Stimulated activated CD8-positive, alpha-beta memory T cell treated with anti-CD3 and anti-CD28 coated beads, Interleukin-2, amount 100 ng/mL, for 48 hours (primary cell): ENCODE measurements at places on chromosomes 5 and 9.

DNA sequence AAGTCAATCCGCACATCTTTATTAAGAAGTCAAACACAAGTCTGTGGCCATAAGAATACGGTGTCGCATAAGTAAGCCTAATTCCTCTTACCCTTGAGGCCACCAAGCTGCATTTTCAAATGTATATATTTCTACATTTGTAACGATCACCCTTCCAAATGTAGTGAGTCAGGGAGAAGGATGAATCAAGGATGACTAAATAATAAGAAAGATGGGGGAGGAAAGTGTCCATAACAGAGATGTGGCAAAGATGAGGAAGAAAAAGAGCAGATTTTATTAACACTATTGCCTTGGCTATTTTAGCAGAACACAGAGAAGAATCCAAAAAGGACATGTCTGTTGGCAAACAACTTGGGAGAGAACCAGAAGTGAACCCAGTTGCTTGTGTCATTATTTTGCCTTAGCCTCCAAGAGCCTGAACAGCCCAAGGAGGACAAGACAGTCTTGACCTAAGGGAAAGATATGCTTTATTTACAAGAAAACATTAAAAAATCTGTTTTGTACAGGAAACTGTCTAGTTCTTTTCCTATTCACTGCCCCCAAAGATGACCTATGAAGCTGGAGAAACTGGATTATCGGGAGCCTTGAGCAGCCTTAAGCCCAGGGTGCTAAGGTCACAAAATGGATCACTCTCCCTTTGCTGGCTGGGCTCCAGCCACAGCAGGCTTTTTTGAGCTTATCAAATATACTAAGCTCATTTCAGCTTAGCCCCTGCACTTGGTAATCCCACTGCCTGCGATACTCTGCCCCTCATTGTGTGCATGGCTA, 101.5 kb downstream of the PLCXD3 start:
- DNase-seq = no peak

- no peak for DNase-seq
Observed at GRCh38 chr9:86354818-86355309, 654 bp upstream of the TUT7 start.

DNA sequence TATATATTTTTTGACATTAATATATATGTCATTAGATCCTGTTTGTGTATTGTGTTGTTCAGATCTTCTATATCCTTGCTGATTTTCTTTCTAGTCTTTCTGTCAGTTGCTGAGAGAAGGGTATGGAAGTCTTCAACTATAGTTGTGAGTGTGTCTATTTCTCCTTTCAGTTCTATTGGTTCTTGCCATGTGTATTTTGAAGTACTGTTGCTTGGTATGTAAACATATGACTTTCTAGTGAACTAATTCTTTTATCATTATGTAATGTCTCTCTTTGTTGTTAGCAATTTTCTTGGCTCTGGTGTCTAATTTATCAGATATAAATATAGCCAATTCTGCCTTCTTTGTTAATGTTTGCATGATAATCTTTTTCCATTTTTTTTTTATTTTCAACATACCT, 84.3 kb upstream of the CAST start:
- no peak for DNase-seq

- DNase-seq = no peak
Observed at GRCh38 chr5:132256783-132257130, 739 bp upstream of the PDLIM4 start.

GRCh38 chr9:20518737-20519136, 103.6 kb downstream of the MLLT3 start:
- DNase-seq = no peak

DNA sequence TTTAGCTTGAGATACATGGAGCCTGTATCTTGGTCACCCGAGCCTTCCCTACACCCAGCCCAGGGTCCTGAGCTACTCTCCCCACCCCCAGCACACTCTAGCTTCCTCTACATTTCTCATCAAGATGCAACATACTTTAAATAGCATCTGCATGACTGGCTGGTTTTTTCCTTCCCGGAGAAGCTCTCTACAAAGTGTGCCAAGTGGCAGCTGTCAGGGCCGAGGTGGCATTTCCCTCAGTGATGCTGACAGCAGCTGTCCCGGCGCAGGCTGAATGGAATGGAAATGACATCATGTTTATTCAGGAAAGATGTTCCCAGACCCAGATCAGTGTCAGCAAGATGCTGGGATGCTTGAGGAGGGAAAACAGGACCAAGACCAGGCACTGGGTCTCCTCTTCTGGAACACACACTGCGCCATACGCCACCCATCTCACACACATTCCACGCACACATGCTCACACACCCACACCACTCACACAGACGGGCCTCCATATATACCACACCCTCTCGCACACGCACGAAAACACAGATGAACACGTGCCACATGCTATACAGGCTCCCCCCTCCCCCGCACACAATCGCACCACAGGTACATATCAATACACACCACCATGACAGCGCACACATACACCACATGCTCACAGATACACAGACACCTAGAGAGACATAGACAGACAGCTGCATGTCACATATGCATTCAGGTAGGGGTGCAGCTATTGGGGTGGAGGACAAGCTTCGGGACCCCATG, 67.8 kb downstream of the LHX2 start:
- DNase-seq = no peak

DNA sequence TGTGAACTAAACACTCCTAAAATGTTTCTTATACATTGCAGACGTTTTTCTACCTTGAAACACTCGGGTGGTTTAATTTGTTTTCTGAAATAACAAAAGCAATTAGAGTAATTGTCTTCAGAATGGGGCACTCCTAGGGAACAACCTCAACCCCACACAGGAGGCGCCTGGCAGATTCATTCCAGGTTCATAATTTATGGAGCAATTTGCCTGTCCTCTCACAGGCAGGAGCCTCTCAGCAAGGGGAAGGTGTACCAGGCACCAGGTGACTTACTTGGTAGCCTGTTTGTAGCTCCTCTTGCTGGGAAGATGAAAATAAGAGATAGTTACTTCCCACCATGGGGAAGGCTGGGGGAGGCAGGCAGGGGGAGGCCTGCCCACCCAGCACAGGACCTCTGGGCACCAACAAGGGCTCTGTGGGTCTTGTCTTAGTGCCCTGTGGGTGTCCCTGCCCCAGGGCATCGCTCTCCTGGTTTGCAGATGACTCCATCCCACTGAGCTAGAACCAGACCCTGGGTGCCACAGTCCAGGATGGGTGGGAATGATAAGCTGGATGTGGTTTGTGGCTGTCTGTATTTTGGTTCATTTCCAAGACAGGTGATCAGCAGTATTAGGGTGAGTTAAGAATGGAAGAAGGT, 144.4 kb downstream of the FSTL4 start:
- no peak for DNase-seq

DNA sequence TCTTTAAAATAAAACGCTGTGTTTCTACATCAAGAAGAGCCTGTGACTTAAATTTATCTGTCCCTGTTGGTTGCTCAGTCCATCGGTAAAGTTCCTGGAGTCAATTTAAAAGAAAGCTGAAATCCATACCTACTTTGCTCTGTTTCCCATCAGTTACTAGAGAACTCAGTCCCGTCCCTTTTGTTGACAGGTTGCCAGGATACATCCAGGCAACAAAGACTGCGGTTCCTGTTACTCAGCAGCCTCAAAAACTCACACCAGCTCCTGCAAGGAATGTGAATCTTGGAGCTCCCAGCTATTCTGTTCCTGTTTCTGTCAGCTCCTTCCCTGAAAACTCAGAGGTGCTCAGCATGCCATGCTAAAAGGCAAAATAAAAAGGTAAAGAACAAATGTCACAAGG, at the start of gene ZNF474:
TSS of gene ZNF474 (plus strand) at position 241 of the 400 bp plus-strand sequence. CDS start 22,445 bp downstream, outside the sequence.
- no peak for DNase-seq

DNA sequence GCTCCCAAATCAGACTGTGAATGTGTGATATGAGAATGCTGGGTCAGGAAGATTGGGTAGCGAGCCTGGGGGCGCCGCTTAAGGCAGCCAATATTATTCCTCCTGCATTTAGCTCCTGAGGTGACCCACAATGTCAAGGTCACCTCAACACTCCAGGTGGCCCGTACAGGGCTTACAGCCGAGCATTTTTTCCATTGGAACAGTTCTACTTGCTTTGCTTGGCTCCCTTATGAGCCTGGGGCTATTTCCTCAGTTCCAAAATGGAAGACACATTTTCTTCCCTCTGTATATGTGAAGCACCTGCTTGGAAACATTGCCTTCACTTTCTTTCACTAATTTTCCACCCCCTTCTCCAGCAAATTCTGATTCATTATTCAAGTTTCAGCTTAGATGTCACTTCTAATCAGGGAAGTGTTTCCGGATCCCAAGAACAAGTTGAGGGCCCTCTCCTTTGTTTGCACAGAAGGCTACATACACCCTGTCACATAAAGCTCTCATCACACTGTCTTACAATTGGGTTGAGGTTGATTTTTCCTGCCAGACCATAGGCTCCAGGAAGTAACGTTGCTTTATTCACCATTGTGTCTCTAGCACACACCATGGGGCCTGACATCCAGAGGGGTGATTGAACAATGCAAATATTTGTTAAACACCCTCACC, 330.2 kb downstream of the PIK3R1 start:
- no peak for DNase-seq

GRCh38 chr9:137298401-137299202, 3.5 kb downstream of the NRARP start:
- no peak for DNase-seq

DNA sequence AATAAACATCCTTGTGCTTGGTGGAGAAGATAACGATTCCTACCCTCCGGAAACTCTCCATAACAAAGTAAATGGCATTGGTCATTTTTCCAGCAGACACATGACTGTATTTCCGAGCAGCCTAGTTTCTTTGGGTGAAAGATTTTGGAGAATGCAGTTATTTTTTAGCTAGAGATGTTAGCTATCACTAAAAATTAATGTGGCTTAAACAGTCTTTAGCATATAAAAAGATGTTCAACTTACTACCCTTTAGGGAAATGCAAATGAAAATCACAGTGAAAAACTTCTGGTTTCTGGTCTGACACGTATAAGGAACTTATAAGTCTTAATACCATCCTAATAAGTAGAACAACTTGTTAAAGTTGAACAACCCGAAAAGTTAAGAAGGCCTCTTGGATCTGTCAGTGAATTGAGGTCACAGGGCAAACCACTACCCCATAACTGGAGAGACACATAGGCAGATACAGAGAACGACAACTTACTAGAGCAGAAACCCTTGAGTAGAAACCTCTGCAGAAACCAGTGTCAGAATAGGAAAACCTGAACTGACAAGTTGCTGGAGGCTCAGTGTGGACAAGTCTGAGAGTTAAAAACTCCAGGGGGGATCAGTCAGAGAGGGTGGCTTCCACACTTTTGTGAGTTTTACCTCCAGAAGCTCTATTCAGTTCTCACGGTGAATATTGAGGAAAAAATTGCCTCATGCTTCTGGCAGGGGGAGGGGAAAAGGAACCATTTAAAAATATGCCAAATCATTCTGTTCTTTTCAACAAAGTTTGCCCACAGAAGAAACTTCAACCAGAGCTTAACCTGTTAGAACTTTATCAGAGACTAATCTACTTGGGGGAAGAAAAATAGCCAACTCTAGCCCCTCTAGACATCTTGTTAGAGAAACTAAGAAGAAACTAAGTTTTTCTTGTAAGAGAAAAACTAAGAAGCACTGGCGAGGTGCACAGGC, 325.2 kb upstream of the RPS23 start:
- no peak for DNase-seq

DNA sequence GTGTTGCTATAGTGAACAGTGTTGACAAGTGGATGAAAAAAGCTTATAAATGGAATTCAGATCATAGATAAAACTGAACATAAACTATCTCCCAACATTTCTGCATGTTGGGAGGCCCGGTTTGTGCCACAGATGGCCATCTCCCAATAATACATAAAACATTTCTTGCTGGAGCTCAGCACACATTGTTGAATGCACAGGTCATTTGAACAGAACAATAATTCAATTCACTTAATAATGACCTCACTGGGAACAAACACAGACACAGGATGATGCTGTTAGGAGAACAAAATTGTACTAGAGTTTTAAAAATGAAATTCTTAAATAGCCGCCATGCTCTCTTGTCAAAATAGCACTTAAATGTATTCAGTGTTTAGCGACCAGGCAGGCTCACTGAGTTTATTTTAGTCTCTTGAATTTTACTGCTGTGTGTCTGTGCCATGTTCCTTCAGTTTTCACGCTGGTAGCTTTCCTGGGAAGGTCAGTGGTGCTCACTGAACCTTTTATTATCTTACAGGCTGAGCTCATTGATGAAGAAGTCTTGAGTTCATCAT, 85.0 kb upstream of the SSBP2 start:
- no peak for DNase-seq

GRCh38 chr9:20573023-20573422, 49.3 kb downstream of the MLLT3 start:
- no peak for DNase-seq

- DNase-seq = no peak
Observed at GRCh38 chr5:16740811-16741392, 124.1 kb upstream of the RETREG1 start.

GRCh38 chr5:124148574-124148973, 597.9 kb downstream of the ZNF608 start:
- DNase-seq = no peak

DNA sequence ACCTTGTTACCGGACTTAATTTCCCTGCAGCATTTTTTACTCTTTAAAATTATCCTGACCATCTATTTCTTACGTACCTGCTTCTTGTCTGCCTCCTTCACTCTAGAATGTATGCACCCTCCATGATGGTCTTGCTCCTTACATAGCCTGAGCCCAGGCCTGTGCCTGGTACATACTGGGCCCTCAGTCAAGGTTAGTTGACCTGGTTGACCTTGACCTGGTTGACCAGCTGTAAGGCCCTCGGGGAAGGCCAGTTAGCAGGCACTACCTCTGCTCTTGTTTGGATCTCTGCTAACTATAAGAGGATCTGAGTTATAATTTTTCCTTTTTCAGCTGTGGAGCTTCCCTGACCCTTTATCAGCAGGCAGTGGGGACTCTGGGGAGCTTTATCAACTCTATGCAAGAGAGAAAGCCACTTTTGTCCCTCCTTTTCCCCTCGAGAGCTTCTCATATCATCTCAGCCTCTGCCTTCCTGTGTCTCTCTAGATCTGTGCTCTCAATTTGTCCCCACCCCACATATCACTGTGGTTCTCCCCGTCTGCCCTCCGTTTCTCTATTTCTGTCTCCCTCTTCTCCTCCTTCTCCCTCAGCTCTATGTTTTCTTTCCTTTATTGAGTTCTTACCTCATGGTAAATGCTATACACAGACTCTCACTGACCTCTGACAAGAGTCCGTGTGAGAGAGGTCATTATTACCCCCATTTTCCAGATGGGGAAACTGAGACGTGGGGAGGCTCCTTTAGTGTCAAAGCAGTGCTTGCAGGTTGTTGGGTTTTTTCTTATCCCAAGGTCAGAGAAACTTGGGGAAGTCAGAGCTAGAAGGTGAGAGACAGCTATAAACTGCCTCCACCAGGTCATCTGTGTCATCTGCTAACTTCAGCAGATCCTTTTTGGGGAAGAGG, 28.6 kb downstream of the SPRY4 start:
- DNase-seq = no peak

DNA sequence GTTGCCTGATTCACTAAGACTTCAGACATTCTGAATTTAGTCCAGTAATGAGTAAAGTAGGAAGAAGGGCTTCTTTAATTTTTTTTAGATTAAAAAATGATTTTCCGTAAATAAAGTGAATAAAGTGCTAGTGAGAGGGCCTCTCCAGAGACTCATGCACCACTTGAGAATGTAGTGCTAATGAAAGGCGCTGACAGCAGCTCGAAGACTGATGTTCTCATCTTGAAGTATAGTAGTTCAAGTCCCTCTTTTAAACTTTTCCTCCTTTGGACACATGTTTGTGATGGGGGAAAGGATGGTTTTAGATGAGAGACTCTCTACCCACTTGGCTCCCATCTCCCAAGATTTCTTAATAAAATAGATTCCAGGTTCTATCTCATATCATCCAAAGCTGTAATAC, 48.5 kb downstream of the G3BP1 start:
- DNase-seq = no peak

GRCh38 chr5:176543428-176544182, 5.5 kb upstream of the CDHR2 start:
- peak; percentile 62 for DNase-seq
